T-helper 2 cell (primary cell): ENCODE measurements at places on chromosomes 2 and 18.

- no peak for DNase-seq
These were observed 340.3 kb downstream of the CELF4 start for GRCh38 chr18:37225279-37225678.

- DNase-seq = no peak
These were observed 14.7 kb downstream of the RALB start for GRCh38 chr2:120267348-120267747.

GRCh38 chr2:16394986-16395550, 270.6 kb downstream of the CYRIA start:
- DNase-seq = no peak

DNA sequence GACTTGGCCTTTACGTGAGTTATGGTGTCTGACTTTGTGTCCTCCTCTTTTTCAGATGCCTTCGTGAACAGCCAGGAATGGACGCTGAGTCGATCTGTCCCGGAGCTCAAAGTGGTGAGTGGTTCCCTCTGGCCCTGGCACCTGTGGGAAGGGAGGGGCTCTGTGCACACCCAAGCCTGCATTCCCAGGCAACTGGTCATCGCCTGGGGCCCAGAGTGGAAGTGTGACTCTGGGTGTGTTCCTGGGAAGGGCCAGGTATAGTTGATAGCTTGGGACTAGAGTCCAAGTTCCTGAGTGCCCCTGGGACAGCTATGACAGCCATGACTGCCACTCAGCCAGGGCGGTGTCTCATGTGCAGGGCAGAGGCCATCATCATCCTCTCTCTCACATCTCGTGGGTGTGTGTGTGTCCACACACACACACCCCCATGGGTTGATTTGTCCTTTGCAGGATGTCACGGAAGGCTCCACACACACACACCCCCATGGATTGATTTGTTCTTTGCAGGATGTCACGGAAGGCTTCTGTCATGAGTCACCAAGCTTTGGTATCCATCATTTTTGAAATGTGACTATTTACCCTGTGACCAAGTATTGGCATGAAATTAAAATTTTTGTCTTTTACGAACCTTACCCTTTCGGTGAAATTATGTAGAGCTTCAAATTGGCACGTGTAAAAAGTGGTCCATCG, 215.4 kb downstream of the AGAP1 start:
- no peak for DNase-seq

DNA sequence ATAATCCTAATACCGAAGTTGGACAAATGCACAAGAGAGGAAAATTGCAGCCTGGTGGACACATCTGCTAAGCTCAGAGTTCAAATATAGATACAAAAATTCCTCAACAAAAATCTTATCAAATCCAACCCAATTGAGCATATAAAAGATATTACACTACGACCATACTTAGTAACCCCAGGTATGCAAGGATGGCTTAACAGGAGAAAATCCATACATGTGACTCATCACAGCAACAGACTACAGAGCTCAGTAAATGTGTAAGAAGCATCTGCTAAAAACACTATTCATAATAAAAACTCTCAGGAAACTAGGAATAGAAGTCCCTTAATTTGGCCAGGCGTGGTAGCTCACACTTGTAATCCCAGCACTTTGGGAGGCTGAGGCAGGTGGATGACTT, 28.3 kb downstream of the HS6ST1 start:
- DNase-seq = no peak

- no peak for DNase-seq
These were observed 163.1 kb downstream of the ANTXR1 start for GRCh38 chr2:69175790-69176715.

DNA sequence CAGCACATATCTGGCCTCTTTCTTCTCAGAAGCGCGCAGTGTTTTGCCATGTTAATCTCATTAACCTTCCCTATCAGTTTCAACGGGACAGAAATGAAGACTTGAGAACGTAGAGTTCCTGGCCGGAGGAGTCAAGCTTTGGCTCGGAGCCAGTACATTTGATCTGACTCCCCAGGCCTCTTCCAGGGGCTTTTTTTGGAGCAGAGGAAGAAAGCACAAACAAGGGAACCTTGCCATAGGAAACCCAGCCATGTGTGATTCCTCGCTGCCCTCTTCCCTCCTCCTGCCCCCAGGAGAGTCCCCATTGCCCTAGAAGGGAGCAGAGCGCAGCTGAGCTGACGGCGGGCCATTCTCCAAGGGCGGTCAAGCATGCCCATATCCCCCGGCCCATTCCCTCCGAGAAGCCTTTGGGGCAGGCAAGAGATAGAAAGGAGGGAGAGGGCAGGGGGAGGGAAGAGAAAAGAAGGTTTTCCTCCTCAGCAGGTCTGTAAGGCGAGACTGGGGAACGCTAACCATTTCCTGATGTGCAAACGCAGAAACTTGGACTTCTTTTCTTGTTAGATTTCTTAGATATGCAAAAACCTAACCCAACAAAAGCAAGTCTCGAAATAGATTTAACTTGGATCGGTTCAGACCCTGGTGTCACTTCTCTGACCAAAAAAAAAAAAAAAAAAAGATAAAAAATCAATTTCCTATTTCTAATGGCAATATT, 63.7 kb upstream of the POU3F3 start:
- DNase-seq = no peak
